ENCODE measurements at places on chromosomes 1 and 21. TPM values are rescaled to one million over a fixed set of nuclear protein-coding genes. Genes with fewer than 3 reads are reported as not detected.

MNDA gene
- total RNA-seq, result 4.2 TPM

GREM2 gene
- total RNA-seq, result 7.0 TPM

AXDND1 gene
- 0.78 TPM for total RNA-seq

TMEM52 gene
- total RNA-seq, result 1.1 TPM

LRRC47 gene
- 31.4 TPM for total RNA-seq

Measured in occipital lobe (tissue), 3 donors.